Brain microvascular endothelial cell (primary cell): ENCODE measurements at places on chromosomes 3 and 15.

- no peak for DNase-seq
Measured at GRCh38 chr3:139948898-139949297, 13.9 kb downstream of the CLSTN2 start.

DNA sequence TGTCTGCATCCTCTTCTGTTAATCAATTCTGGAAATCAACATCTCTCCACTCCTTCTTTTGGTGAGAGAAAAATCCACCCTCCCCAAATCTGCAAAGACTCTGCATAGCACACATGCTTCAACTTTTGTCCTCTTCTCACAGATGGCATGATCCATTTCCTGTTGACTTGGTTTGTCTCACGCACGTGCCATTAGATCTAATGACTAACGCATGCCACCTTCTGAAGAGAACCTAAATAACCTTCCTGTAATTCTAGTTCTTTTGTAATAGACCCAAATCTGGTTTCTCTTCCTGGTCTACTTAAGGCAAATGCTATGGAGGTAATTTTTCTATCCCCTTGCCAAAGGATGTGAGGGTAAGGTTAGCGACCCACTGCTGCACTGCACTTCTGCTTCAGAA, 51.0 kb upstream of the ATOSA start:
- DNase-seq, result no peak

- DNase-seq, result no peak
Measured at GRCh38 chr3:119340446-119340845, 46.3 kb downstream of the ARHGAP31 start.

DNA sequence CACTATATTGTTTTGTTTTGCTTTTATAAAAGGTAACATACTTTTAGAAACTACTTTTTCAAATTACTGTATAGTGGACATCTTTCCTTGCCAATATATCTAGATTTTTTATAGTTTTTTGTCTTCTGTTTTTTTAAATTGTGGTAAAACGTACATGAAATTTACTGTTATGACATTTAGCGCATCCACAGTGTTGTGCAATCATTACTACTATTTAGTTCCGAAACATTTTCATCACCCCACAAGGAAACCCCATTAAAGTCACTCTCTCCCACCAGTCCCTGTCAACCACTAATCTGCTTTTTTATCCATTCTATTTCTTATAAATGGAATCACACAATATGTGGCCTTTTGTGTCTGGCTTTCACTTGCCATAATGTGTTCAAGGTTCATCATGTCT, 54.8 kb downstream of the TMEM266 start:
- DNase-seq, result no peak

DNA sequence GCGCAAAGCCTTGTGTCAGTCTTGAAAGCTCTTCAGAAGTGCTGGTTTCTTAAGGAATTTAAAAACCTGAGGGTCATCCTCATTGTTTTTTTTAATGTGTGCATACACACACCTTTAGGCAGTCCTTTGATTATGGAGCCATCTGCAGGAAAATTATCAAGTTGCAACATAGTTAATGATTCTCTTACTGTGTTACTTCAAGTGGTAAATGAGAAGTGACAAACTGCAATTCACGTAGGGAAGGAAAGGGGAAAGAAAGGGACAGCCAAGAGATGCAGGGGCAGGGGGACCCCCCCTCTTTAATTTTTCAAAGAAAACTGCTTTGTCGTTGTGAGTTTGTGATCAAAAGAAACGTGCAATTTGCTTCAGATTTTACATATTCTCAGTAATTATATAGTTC, 162.4 kb upstream of the CGNL1 start:
- no peak for DNase-seq

- no peak for DNase-seq
Measured at GRCh38 chr15:86538141-86538540, 458.5 kb downstream of the AGBL1 start.

GRCh38 chr3:173618703-173619102, 221.2 kb downstream of the NLGN1 start:
- no peak for DNase-seq

- no peak for DNase-seq
Measured at GRCh38 chr3:43735618-43736017, 44.9 kb downstream of the ABHD5 start.
